ENCODE measurements at places on chromosomes 5 and 9.

DNA sequence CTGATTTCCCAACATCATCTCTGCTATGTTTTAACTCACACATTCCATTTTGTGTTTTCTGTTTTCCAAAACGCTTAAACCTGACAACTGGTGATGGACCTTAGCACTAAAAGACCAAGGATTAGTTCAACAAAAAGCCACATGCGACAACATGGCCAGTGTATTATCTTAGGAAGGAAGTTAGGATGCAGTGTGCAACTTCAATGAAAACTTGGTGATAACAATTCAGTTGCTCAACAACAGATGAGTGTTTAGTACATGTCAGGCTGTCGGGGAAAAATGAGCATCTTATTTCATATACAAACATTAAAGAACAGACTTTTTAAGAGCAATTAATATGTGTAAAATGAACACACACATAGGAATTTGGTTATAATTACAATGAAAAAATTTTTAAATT lies 780.0 kb downstream of the SEMA5A start:
- DNase-seq: no peak

GRCh38 chr5:180299526-180299925 lies 7.6 kb upstream of the MAPK9 start:
- DNase-seq: no peak

GRCh38 chr9:71766663-71767062 lies 1.6 kb downstream of the CEMIP2 start:
- DNase-seq: no peak

- no peak for DNase-seq
These were observed 72.6 kb downstream of the MVB12B start for GRCh38 chr9:126399251-126399650.

GRCh38 chr9:95305770-95306492 lies 11.6 kb downstream of the FANCC start:
- no peak for DNase-seq

- no peak for DNase-seq
These were observed 32.3 kb upstream of the KIF2A start for GRCh38 chr5:62273687-62274086.

DNA sequence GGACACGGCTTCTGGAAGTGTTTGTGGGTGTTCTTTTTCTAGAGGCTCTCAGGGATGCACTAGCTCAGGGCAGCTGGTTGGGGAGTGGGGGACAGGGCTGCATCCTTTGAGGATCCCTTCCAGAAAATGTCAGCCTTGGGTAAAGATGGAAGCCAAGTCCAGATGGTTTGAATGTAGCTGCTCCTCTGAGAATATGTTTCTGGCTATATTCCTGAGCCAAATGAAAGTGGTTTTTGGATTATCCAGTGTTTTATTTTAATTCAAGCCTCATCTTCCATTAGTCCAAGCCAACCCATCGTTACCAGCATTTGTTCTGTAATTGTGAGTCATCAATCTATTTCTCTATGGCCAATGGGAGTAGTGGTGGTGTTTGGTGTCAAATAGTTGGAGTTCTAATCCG lies 70.4 kb downstream of the SPRY4 start:
- no peak for DNase-seq

GRCh38 chr5:87410931-87411330 lies 1.8 kb downstream of the CCNH start:
- no peak for DNase-seq

DNA sequence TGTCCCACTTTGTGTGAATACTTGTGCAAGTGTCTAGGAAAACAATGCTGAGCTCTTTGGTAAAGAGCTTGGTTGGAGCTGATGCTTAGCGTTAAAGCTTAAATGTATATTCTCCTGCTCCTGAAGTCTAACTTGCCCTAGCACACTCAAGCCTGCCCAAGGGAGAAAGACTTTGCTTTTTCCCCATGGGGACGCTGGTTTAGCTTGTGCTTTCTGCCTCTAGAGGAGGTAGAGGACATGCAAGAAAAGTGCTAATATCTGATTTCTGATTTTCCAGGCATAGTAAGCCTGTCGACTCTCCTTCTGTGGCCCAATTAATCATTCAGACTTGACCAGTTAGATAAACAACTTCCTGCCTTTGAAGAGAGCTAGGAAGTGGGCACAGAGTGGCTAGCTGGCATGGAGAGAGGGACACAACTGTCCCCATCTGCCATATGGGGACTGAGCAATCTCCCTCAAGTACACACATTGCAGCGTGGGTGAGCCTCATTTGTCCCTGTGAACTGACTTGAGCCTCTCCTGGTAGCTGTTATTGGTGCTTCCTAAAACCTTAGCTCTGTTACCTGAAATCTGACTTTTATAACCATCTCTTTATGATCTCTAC lies 348.4 kb downstream of the BRINP1 start:
- no peak for DNase-seq

GRCh38 chr9:113600871-113601614 lies 137.5 kb downstream of the RGS3 start:
- DNase-seq: no peak

DNA sequence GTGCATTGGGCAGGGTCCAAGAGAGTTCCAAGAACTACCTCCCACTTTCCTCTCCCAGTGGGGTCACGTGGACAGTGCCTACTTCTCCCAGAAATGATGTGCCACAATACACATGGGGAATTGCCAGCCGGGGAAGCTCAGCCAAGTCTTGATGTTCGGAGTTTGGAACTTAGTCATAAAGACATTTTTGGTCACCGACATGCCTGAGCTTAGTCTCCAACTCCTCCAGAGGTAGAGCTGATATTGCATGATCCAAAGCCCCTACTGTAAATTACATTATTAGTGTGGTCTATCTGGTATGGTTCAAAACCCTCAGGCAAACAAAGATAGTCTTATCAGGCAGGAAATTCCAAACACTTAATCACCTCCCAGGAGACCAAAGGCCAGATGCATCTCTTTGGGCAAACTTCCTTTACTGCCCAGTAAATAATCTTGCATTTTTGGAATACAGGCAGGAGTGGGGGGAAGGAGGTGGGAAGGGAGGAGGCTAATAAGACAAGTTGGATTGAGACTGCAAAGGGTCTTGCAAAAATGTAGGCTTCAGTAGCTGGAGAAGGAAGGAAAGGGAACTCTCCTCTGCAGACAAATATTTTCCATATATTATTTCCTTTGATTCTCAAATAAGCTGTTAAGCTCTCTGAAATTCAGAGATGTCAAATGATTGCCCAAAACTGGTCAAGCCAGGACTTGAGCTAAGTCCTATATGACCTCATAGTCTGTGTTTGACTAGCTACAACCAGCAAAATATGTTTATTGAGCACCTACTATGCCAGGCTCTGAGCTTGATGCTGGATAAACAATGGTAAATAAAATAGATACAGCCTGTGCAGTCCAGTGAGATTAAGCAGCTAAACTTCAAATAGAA lies 99.4 kb downstream of the DRD1 start:
- no peak for DNase-seq

- DNase-seq: no peak
These were observed 143.3 kb upstream of the LMX1B start for GRCh38 chr9:126470241-126470993.

DNA sequence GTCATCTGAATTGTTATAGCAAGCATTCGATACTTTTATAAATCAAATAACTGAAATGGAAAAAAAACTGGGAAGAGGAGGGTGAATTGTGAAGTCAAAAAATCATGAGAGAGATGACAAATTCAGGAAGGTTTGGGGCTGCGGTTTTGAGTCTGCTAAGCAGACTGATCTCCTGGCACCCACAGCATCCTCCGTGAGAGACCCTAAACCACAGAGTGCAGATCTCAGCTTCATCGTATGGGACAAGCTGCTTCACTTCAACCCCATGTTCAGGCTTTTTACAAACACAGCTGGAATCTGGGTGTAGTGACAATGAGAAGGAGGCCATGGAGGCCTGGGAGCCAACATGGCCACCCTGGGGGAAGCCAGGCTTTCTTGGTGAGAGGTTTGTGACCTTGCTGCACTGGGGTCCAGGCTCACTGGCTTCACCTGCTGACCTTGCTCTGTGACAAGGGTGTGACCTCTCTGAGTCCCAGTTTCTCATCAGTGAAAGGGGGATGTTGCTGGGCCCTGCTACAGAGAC lies 19.4 kb downstream of the USP20 start:
- no peak for DNase-seq

- DNase-seq: no peak
These were observed 370.7 kb downstream of the ZSWIM6 start for GRCh38 chr5:61702784-61703183.

DNA sequence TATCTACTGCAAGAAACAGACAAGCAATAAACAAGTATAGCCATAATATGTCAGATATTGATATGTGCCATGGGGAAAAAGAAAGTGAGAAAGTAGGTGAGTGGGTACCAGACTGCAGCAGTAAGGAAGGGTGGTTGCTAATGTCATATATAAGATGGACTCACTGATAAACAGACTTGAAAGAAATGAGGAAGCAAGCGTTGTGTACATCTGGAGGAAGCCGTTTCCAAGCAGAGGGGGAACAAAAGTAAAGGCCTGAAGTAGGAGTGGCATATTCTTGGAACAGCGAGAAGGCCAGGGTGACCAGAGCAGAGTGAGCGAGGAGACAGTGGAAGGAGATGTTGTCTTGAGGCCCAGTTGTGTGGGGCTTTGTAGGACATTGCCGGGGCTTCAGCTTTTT lies 142.2 kb upstream of the MAP3K1 start:
- no peak for DNase-seq

- DNase-seq: no peak
These were observed 10.8 kb downstream of the OR13J1 start for GRCh38 chr9:35859310-35859989.

GRCh38 chr5:170846416-170846815 lies 15.4 kb upstream of the RANBP17 start:
- no peak for DNase-seq

- no peak for DNase-seq
These were observed 523.3 kb downstream of the LRRC70 start for GRCh38 chr5:63101870-63102269.

- DNase-seq: no peak
These were observed 218.2 kb downstream of the ARHGEF28 start for GRCh38 chr5:73844165-73844564.

DNA sequence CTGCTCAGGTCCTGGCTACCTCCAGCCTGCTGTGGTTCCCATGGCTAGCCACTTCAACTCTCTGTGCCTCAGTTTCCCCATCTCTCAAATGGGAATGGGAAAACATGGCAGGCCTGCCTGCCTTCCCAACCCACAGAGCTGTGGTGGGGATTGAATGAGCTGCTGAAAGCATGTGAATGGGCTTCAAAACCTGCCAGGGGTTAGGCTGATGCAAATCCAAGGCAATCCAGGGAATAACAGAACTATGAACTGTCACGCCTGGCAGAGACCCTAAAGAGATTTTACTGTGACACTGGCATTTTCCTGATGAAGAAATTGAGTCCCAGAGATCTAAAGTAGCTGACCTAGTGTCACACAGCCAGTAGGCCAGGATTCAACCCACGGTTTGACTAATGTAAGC lies 29.9 kb upstream of the TCF7 start:
- DNase-seq: no peak

GRCh38 chr9:80127920-80128319 lies 556.2 kb downstream of the TLE4 start:
- DNase-seq: no peak

DNA sequence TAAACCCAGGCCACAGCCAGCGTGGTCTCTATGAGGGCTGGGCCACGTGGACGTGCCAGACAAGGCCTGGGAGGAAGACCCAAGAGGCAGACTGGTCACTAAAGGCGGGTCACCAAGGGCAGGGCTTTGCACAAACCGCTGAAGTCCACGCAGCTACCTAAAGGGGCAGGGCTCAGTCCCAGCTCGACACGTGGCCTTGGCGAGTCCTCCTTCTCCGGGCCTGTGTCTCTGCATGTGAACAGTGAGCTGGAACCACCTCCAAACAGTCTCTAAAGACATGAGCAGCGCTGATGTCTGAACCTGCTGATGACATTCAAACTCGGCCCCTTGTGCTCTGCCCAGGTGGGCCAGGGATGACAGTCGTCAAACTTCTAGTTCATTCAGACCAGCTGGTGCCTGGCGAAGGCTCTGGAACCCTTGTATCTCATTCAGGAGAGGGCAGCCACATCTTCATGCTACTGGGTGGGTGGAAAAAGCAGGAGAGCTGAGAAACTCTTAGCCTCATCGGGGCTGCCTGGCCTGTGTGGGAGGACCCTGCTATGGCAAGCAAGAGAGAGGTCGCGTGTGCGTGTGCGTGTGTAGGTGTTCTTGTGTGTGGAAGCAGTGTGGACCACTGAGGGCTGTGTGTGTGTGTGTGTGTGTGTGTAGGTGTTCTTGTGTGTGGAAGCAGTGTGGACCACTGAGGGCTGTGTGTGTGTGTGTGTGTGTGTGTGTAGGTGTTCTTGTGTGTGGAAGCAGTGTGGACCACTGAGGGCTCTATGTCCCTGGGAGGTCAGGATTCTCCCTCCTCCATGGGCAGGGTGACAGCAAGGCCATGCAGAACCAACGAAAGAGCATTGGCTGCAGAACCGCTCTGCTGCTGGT lies 14.1 kb upstream of the SLC25A51 start:
- no peak for DNase-seq

- no peak for DNase-seq
These were observed 505.0 kb downstream of the EBF1 start for GRCh38 chr5:158594595-158595242.

DNA sequence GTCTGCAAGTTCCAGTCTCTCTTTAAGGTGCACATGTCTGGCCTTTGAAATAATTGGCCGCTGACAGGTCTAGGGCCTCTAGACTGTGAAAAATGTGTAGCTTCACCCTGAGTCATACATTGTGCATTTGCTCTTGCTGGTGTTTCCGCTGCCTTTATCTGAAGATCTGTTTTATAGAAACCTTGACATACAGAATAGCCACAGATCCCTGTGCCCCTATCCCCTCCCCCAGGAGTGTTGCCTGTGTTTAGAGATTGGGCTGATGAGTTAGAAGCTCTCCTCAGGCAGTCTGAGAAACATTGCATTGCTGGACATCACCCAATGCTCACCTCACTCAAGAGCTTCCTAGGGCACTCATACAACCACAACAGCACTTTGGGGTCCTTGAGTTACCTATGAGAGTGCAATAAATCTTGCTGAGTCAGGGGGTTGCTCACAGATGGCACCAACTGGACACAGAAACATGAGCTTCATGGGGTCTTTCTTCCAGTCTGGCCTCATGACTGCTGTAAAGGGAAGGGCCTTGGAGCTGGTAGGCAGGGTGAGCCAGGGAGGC lies 3.8 kb upstream of the ZNF782 start:
- DNase-seq: no peak

DNA sequence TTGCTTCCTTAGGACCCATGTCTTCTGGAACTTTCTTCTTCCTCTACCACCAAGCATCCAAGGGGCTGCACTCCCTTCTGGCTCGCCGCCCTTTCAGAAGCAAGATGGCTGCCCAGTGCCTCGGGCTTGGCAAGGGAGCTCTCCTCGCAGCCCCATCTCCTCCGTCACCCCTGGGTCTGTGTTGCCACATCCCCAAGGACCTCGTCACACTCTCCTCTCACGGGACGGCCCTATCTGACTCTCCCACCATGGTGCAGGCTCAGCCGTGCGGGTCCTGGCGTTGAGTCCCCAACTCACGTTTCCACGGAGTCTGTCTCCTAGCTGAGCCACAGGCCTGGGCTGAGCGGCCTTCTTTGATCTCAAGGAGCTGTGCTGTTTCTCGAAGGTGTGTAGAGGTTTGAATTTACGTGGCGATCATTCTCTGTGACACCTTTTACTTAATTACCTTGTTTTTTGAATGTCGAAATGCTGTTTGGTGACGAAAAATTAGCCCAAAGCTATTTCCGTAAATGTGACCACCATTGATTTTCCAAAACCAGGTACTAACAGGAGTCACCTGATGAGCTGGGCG lies 15.0 kb upstream of the SCGB3A1 start:
- no peak for DNase-seq

Data from retina (tissue), 1 donor.